HCT116 (cell line): ENCODE measurements at places on chromosomes 1 and 21.

- no peak for DNase-seq
Observed at GRCh38 chr1:235408503-235408960, 41.3 kb downstream of the TBCE start.

DNA sequence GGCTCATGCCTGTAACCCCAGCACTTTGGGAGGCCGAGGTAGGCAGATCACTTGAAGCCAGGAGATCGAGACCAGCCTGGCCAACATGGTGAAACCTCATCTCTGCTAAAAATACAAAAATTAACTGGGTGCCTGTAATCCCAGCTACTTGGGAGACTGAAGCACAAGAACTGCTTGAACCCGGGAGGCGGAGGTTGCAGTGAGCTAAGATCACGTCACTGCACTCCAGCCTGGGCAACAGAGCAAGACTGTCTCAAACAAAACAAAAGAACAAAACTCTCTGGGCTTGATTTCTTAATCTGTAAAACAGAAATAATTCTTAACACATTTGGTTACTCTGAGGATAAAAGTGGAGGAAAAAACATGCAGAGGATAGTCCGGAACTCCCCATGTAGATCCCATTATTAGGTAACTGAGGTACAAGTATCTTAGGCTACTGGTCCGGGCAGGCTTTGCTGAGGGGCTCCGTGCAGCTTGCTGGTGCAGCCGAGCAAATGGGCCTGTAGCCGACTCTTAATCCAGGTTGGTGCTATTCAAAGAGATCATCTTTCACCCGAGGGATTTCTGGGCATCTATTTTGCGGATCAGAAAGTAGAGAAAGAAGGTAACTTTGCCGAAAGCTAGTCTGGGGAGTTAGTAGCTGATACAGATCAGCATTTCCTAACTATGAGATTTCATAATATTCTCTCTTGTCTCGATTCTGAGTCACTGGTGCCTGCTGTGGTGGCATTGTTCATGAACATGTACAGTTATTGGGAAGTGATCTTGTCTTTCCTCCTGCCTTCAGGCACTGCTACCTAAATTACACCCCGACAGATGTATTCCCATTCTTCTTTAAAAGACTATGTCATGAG is 56.8 kb downstream of the NFIA start:
- no peak for DNase-seq

DNA sequence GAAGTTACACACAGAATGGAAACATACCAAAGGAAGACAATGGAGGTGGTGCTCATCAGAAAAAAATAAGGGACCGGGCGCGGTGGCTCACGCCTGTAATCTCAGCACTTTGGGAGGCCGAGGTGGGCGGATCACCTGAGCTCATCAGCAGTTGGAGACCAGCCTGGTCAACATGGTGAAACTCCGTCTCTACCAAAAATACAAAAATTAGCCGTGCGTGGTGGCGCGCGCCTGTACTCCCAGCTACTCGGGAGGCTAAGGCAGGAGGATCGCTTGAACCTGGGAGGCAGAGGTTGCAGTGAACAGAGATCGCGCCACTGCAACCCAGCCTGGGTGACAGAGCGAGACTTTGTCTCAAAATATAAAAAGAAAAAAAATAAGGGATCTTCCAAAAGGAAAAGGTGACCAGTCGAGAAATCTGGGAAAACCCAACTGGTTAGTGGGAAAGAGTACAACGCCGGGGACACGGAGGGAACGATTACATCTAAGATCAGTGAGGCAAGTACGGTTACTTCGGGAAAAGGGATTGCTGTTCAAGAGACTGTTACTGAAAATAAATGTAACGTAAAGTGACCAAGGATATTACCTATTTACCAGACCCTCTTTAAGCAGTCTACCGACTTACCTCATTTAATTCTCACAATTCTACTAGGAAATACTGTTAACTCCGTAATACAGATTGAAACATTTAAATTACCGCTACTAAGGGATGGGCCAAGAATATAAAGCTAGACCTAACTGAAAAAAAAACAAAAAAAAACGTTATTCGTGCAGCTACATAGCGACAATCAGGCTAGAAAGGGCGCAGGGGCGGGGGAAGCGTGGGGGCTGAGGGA is 822 bp downstream of the CCT3 start:
- DNase-seq, result no peak

DNA sequence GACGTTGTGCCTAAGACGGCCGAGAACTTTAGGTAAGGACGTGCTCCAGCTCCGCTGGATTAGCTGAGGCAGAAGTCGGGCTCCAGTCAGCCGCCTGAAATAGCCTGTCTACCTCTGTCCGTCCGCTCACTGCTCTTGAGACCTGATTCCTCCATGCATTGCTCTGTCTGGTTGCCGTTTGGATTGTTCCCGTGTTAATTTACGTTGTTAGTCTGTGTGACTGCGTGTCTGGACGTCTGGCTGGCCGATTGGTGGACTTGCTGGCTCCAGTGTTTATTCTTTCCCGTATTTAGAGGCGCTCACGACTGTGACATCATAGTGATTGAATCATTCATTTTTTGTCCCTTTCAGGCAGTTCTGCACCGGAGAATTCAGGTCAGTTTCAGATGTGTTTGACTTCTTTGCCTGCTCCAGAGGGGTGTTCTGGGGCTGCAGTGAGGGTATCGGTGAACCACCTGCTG is 684 bp downstream of the PPIH start:
- no peak for DNase-seq

DNA sequence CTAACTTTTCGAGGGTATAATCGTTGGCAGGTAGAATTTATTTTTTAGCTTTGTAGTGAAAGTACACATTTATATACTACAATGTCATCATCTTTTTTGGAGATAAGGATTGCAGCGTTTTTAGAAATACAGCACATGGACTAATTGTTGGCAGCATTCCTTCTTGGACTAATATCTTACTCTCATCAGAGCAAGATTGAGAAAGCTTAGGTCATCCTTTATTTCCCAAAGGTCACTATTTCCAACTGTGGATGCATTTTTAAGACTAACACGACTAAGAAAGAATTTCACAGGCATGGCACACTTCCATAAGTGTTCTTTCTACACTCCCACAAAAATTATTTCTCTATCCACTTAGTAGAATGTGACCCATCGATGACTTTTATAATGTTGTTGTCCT is 732.3 kb downstream of the NCAM2 start:
- DNase-seq, result no peak

DNA sequence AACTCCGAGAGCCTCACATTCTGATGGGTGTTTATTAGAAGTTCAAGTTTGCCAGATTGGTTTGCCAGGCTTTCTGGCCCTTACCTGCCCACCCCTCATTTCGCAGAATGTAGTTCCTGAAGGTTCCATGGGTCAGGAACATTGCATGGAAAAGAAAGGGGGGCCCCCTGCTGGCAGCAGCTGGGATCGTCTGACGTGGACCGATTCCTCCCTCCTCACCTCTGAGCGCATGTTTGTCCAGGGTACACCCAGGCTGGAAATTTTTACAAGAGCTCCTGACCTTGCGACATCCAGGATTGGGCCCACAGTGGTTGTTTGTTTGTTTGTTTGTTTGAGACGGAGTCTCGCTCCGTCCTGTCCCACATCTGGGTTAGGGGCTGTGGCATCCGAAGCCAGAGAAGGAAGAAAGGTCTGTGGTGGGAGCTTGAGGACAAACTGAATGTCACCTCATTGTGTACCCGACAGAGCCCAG is 126.0 kb upstream of the TMEM51 start:
- DNase-seq, result peak; percentile 22
